ENCODE measurements at places on chromosomes 7 and 10.
A peak's percentile ranks its signal among the peaks of the same experiment; 100 is the strongest.

- no peak for DNase-seq
Measured at GRCh38 chr10:52318136-52318701, 4.1 kb downstream of the DKK1 start.

GRCh38 chr10:11396311-11396955 is 215.0 kb downstream of the USP6NL start:
- DNase-seq, result no peak

- DNase-seq, result no peak
Measured at GRCh38 chr7:90455163-90456030, 14.0 kb upstream of the PTTG1IP2 start.

GRCh38 chr10:93437946-93438612 is 44.1 kb downstream of the MYOF start:
- DNase-seq, result no peak

DNA sequence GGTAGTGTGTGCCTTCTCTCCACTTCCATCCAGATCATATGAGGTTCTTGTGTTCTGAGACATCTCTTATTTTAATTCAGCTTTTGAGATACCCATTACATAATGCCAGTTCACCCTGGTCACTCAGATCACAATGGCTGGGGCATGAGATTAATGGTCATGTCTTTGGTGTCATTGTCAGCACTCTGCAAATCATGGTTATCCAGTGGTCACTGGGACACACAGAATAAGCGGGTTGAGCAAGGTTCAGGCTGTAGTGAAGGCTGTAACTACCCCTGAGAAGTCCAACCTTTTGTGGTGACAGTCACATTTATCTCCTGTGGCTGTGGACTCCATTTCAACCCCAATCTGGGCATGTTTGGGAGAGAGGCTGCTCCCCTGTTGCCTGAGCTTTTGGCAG is 35.8 kb downstream of the SORCS3 start:
- DNase-seq, result no peak

DNA sequence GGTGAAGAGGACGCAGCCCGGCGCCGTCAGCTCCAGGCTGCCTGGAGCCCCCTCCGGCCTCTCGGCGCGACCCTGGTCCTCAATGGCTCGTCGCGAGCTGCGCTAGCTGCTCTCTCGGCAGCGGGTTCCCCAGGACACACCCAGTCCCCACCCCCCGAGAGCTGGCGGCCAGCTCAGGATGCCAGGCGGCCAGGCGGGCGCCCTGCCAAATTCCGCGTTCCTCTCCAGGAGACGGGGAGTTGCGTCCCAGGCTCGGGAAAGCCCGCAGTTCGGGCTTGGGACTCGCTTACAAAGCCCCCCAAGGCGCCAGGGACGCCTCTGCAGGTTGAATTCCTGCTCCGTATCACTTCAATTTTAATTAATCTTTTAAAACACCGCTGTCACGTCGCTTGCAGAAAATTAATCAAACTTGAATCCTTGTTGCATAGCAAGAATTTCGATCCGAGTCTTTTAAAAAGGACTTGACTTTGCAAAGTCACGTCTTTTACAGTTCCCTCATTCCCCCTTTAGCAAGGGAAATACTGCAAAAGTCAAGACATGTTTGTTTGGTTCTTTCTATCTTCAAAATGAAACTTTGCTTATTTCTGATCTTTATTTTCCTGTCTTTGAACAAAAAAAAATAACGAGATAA is 28.2 kb downstream of the SKIDA1 start:
- peak; percentile 51 for DNase-seq

DNA sequence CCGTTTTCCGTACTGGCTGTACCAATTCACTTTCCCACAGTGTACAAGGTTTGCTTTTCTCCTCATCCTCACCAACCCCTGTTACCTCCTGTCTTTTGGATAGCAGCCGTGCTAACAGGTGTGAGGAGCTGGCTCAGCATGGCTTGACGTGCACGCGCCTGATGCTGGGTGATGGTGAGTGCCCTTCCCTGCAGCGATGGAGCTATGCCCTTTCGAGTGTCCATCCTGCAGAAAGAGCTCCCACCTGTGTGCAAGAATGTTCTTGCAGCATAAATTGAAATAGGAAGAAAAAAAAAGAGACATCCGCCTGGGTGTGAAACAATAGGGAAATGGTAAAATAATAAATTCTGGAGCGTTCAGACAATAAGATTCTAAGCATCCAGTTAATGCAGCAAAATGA is 9.5 kb upstream of the UBE3C start:
- no peak for DNase-seq

- no peak for DNase-seq
Measured at GRCh38 chr7:155344270-155344617, 46.6 kb downstream of the INSIG1 start.

GRCh38 chr7:44292876-44293560 is 32.4 kb downstream of the CAMK2B start:
- DNase-seq, result peak; percentile 2

GRCh38 chr10:44978570-44979280 is at the start of gene DEPP1:
Gene DEPP1 (minus strand): TSS chr10:44978809. CDS start chr10:44978030, 779 bp downstream.
- DNase-seq, result peak; percentile 72

- no peak for DNase-seq
Measured at GRCh38 chr10:43355749-43356371, 15.6 kb upstream of the FXYD4 start.

DNA sequence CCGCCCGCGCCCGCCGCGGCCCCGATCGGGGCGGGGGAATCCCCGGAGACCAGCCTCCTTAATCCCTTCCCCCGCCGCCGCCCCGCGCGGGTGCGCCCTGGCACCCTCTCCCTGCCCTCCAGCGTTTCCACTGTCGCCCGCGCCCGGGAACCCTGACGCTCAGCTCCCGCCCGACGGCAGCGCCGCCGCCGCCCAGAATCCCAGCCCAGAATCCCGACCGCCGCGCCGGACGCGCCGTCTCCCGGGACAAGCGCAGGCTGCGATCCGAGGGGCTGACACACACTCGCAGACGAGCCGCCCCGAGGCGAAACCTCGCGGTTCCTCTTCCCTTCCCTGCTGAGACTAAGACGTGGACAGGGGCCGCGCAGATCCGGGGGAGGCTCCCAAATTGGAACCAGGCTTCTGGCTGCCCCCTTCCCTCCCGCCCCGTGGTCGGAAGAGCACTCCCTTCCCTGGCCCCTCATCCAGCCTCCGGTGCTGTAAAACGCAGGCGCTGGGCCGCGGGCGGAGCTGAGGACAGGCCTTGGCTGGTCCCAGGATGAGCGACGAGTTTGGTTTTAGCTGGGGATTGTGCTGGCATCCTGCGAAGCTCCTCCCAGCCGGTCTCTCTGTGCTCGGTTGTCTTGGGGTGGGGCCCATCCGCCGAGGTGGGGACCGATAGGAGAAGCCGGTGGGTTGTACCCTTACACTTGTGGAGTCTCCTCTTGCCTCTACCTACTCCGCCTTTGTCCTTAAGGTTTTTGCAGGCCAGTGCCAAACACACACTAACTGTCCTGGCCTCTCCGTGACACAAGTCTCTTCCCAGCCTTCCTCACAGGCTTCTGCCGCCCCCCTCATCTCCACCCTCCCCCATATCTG is 1.1 kb downstream of the MARVELD1 start:
- peak; percentile 78 for DNase-seq

GRCh38 chr7:137932881-137933269 is 69.0 kb downstream of the CREB3L2 start:
- no peak for DNase-seq

DNA sequence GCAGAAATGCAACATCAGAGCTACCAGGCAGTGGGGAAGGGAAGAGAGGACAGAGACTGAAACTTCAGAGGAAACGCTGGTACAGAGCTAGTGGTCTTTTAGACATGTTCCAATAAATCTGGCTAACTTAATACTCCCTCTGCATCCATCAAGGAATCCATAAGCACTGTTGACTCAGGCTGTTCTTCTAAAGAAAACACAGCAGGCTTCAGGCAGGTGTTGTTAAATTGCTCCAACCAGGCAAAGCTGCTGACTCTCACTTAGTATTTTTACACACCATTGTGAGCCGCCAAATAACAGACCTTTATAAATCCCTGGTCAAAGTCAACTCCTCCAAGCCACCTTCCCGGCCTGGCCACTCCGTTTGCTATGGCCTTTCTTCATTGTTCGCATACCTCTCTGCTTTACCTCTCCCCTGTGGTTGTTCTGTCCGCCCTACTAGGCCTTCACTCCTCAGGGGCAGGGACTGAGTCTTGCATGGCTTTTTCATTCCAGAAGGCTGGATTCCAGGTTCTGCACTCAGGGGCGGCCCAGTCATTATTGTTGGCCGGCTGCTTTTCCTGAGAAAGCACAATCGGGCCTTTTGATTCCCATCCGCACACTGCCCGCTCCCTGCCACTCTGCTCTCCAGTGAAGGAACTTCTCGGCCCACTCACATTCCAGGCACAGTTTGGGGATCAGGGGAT is 18.4 kb downstream of the CREB3L2 start:
- DNase-seq, result no peak

DNA sequence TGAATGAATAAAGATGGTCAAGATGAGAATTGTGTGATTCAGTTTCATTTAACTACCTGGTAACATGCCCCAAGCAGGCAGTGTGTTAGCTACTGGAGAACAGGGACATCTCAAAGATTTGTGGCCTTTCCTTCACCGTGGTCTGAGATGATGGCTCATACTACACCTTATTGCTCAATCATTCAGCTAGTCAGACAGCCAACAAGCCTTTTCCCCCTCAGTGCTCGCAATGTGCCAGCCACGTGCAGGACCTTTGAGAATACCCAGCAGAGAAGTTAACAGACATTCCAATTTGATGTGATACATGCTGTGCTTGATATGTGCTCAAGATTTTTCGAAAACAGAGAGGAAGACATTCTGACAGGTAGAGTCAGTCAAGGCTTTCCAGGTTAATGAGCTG is 562.8 kb downstream of the SUGCT start:
- DNase-seq, result no peak

DNA sequence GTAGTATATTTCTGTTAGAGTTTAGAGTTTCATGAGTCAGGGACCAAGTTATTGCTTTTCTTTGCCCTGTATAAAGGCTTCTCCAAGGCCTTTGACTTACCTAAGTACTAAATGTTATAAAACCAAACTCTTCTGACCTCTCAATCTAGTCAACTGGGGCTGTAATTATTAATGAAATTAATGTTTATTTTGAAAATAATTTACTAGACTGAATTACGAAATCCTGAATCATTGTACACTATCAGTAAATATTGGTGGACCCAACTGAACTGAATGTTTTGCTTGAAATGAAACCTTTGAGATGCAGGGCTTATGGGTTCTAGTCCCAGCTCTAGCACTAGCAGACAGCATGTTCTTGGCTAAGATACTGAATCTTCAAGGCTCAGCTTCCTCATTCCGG is 1.7 kb upstream of the CYP2C9 start:
- DNase-seq, result no peak

DNA sequence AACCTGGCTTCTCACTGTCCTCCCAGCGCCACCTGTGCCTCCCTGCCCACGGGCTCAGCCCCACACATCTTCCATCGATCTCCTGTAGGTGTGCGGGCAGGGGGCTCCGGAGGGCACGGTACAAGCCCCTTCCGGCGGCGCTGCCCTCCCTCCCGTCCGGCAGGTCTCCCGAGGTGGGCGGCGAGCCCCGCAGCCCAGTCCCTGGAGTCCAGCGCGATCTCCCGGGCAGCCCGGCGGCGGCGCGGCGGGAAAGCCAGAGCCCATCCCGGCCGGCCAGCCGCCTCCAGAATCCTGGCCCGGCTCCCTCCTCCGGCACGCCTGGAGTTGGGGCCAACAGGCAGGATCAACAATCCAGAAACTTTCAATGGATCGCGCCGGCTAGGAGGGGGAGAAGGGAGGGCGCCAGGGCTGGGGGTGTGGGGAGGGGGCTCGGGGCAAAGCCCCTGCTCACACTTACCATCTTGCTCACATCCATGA is 100.1 kb downstream of the HIP1 start:
- DNase-seq, result no peak

GRCh38 chr10:52571018-52571417 is 201.6 kb downstream of the MBL2 start:
- DNase-seq, result no peak

DNA sequence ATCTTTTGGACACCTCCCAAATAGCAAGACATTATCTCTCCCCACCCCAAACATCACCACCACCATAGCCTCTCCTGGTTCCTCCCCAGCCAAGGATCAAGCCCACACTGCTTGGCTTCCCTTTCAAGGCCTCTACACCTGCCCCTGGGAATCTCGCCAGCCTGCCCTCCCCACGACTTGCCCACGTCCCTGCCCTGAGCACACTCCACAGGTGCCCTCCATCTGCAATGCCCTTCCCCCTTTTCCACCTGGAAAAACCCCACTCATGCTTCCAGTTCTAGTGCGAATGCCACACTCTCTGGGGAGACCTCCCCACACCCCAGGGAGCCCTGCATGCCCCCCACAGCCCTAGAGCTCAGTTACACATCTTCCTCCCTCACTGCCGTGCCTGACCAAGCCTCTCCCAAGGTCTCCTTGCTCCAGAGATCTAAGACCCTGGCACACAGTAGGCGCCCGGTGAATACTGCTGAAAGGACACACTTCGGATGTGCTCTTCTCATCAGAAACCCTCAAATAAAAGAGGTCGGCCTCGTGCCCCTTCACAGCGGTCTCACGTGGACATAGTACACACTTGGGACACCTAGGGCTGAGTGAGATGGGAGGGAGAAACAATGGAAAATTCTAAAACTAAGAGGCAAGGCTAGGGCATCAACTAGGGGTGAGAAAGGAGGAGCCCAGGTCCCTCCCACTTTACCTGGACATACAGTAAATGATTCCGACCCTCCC is 91.4 kb downstream of the DLG5 start:
- DNase-seq, result no peak

DNA sequence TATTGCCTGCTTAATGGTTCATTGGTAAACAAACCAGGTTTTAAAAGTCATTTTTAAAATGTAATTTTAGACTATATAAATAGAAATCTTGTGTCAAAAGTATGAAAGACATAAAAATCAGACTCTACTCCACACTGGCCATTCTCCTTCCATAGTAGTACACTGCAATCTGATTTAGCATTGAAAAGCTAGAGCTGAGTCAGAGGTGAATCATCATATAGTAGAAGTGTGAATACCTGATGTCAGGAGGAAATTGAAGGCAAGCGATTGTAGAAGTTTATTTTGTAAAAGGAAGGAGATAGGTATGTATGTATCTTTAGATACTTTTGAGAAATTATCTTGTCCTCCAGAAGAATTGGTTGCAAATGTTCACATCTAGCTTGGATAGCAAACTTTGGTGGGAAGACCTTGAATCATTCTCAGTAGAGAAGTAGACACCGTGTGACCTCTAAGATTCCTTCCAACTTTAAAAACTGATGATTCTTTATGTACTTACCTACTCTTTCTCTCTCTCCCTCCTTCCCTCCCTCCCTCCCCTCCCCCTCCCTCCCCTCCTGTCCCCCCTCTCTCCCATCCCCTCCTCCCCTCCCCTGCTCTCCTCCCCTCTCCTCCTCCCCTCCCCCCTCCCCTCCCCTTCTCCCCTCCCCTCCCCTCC is 88.1 kb downstream of the BTAF1 start:
- no peak for DNase-seq
